MM.1S (cell line): ENCODE measurements at places on chromosomes 5 and 9.

DNA sequence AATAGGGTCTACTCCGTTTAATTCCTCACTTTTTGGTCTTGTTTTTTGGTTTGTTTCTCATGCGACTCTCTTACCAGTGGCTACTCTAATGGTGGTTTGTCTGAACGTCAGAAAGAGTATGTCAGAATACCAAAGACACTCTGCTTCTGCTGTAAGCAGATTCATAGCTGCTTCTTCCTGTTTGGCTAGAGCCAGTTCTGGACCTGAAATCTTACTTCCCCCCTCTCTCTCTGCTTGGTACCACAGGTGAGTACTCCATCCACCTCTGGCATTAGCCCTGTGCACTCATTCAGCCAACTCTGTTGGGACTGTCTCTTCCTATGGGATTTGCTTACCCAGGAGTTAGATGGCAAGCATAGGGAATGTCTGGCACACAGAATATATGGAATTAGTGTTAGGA, 6.6 kb downstream of the ZCCHC7 start:
- H3K27ac ChIP-seq = no peak overlapping the region
- no peaks in the 10 kb centered on the region for H3K27me3 ChIP-seq
- peaks cover 1% of the 10 kb centered on the region; the same call in 1 of the 2 replicates for H3K4me1 ChIP-seq
- no peak for DNase-seq
- no peak overlapping the region for H3K4me3 ChIP-seq

- no peaks in the 10 kb centered on the region for H3K4me1 ChIP-seq
- H3K4me3 ChIP-seq = no peak overlapping the region
- H3K27ac ChIP-seq = no peak overlapping the region
- H3K36me3 ChIP-seq = no peaks in the 10 kb centered on the region
Measured at GRCh38 chr9:135796784-135797485, 95.0 kb downstream of the KCNT1 start.

DNA sequence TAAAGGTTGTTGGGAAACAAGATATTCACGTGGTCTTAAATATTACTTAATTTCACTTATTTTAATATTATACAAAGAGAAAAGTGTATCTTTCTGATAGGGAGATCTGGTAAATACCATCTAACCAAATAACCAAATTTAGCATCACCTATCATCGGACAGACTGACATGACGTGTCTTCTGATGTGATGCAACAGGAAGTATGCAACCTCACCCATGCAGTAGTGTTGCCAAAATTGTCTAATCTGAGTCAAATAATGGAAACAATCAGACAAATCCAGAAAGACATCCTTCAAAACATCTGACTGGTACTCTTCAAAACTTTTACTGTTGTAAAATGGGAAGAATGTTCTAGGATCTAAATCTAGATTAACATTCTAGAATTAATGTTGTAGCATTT, 148.0 kb downstream of the FGF1 start:
- H3K27ac ChIP-seq = no peak overlapping the region
- no peaks in the 10 kb centered on the region for H3K27me3 ChIP-seq
- no peak for DNase-seq

GRCh38 chr9:93028448-93029006, 30.0 kb upstream of the SUSD3 start:
- H3K4me1 ChIP-seq = no peaks in the 10 kb centered on the region
- no peaks in the 10 kb centered on the region for H3K27me3 ChIP-seq
- no peak overlapping the region for H3K4me3 ChIP-seq
- H3K36me3 ChIP-seq = no peaks in the 10 kb centered on the region

- no peak overlapping the region for H3K27ac ChIP-seq
- H3K27me3 ChIP-seq = no peaks in the 10 kb centered on the region
- no peaks in the 10 kb centered on the region for H3K36me3 ChIP-seq
- DNase-seq = no peak
Measured at GRCh38 chr5:125056671-125057485, 310.4 kb upstream of the ZNF608 start.

GRCh38 chr9:121735793-121736770, 84.6 kb downstream of the DAB2IP start:
- H3K4me3 ChIP-seq = no peak overlapping the region
- peaks cover 26% of the 10 kb centered on the region for H3K4me1 ChIP-seq
- H3K36me3 ChIP-seq = no peaks in the 10 kb centered on the region
- no peaks in the 10 kb centered on the region for H3K27me3 ChIP-seq

GRCh38 chr5:13708432-13708831, 236.1 kb downstream of the DNAH5 start:
- no peak overlapping the region for H3K4me3 ChIP-seq
- no peaks in the 10 kb centered on the region for H3K4me1 ChIP-seq
- H3K36me3 ChIP-seq = no peaks in the 10 kb centered on the region
- no peaks in the 10 kb centered on the region for H3K27me3 ChIP-seq

DNA sequence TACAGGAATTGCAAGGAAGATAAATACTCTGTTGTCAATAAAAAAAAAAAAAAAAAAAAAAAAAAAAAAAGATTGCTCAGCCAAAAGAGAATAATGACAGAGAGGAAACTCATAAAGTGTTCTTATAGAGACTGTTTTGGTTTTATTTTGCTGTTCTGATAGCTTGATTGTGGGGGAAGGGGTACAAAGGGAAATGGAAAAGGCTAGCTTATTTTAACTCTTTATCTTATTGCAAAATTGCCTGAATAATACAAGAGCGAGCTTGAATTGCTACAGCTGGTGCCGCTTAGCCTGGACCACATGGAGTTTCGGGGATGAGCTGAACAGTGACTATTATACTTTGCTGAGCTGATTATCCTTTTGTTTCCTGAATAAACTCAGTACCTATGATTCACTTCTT, 31.0 kb upstream of the SHISAL2B start:
- DNase-seq = no peak
- no peak overlapping the region for H3K27ac ChIP-seq
- H3K36me3 ChIP-seq = no peaks in the 10 kb centered on the region

GRCh38 chr5:122091936-122092600, 14.0 kb upstream of the LOX start:
- no peak for DNase-seq
- H3K4me3 ChIP-seq = no peak overlapping the region
- peaks cover 36% of the 10 kb centered on the region for H3K4me1 ChIP-seq

DNA sequence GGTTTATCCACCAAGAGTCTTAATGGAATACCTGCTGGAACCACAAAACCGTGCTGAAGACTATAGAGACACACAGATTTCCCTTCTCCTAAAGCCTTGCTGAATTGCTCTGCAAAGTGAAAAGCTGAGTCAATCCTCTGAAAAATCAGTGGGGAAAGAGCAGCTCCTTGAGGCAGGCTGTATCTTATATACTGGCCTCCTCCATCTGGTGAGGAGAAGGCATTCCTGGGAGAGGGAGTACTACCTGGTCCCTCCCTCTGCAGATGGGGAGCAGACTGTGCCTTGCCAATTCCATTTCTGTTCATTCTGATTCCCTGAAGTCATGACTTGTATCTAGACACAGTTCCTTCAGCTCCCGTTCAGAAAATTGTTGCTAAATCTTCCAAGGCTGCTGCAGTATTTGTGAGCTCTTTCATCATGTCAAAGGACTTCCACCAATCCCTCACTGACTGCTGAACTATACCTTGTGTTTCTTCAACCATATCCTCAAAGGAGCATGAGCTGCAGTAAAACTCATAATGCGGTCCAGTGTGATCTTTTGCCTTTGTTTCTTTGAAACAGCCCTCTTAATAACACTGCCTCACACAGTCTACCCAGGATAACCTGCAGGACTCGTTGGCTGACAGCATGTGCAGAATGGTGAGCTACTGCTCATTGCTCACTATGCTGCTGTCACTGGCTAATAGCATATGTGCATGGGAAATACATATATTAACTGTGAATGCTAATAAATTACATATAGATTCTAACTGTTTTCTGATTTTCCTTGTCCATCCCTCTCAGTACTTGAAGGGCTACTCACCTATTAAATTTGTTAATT, 84.5 kb downstream of the FOXD1 start:
- DNase-seq = no peak
- H3K27me3 ChIP-seq = no peaks in the 10 kb centered on the region
- no peaks in the 10 kb centered on the region for H3K36me3 ChIP-seq
- H3K4me1 ChIP-seq = no peaks in the 10 kb centered on the region
- no peak overlapping the region for H3K4me3 ChIP-seq

DNA sequence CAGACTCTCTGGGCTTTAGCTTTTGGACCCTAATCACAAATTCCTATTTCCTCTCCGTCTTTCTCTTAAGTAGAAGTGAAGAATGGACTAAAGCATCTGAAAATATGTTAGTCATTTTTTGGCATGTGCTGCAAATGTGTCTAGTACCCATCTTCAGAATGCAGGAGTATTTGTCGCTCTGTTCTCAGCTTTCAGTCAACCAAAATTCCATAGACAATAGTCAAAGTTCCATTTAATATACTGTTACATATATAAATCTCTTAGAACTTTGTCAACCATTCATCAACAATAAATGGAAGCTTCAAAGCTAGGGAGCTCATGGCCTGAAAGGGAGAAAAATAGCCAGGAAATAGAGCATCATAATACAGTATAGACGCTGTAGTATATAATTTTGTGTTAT, 509.4 kb downstream of the BNC2 start:
- no peak overlapping the region for H3K27ac ChIP-seq
- H3K27me3 ChIP-seq = no peaks in the 10 kb centered on the region
- H3K4me1 ChIP-seq = no peaks in the 10 kb centered on the region
- no peak for DNase-seq

DNA sequence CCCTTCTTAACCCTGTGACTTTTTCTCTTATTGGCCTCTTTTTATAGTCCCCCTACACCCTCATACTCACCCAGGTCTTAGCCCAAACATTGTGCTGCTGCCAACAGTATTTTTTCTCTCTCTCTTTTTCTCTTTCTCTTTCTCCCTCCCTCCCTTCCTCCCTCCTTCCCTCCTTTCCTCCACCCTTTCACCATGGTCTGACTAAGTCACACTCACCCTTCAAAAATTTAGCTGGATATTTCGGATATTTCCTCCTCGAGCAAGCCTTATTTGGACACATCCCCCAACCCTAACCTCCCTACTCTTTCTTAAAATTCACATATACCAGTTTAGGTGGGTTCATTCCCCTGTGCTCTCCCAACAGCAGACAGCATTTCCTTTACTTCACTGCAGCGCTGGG, 64.7 kb downstream of the FGF1 start:
- DNase-seq = no peak
- H3K36me3 ChIP-seq = no peaks in the 10 kb centered on the region
- H3K27me3 ChIP-seq = no peaks in the 10 kb centered on the region
- H3K4me3 ChIP-seq = no peak overlapping the region

DNA sequence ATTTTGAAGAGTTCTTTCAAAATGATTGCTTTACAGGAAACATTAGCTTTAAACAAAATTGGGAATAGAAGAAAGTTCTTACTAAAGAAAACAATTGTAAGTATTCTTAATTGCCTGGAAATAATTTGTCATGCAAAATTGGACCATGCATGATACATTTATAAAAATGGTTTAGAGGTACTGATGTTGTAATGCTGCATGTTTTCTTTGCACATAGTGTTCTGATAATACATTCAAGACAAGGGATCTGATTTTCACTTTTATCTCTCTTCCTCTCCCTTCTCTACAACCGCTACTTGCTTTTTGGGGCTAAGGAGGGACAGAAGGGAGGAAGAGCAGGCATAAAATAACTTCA, 211.6 kb upstream of the MPDZ start:
- no peak for DNase-seq
- H3K36me3 ChIP-seq = no peaks in the 10 kb centered on the region
- H3K27ac ChIP-seq = no peak overlapping the region
- no peaks in the 10 kb centered on the region for H3K27me3 ChIP-seq

DNA sequence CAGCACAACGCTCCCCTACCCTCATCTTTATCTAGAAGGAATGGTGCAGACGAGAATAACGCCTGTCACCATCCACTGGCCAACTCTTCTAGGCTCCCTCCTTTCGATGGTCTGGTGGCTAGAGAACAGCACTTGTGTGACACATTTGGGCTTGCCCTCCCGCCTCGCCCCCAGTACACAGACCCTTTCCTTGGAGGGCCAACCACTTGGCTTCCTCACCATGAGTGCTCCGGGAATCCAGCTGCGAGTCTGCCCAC, 1.4 kb downstream of the GNAQ start:
- H3K27ac ChIP-seq = no peak overlapping the region
- no peaks in the 10 kb centered on the region for H3K36me3 ChIP-seq
- H3K4me1 ChIP-seq = peaks cover 5% of the 10 kb centered on the region; the same call in 1 of the 2 replicates
- H3K4me3 ChIP-seq = peak overlapping the region; percentile 70
- H3K27me3 ChIP-seq = no peaks in the 10 kb centered on the region
